ENCODE measurements at places on chromosomes 11 and 22.
A peak's percentile ranks its signal among the peaks of the same experiment; 100 is the strongest.

DNA sequence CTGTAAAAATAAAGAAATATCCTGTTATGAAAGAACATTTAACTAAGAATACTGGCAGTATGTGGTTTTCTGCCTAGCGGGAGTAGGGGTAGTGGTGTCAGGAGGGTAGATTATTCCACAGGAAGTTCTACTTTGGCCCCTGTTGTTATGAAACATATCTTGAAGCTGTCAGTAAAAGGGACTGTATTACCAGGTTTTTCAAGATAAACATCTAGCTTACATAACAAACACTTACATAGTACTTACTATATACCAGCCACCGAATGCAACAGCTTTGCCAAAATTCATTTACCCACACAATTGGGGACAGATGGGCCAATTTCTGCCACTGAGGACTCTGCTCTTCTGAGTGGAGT, 3.7 kb downstream of the TMEM123 start:
- no peak for DNase-seq

DNA sequence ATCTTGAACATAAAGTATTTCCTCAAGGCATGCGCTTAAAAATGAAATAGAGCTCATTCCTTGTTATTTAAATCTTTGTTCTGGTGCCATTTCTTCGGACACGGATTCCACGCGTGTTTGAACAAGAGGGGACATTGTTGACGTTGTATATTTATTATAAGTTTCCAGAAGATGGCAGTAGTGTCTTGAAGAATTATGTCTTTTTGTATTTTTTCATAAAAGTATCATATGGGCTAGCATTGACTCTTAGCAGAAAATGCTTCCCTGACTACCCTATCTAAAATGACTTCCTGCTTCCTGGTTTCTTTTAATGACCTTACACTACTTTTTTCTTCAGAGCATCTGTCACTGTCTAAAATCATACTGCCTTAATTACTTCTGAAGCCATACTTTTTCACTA, 20.4 kb downstream of the BIRC2 start:
- no peak for DNase-seq

GRCh38 chr22:17199003-17199731, 20.1 kb downstream of the ADA2 start:
- DNase-seq = peak; percentile 69

- no peak for DNase-seq
Measured at GRCh38 chr22:39362932-39363331, 13.1 kb downstream of the SYNGR1 start.

DNA sequence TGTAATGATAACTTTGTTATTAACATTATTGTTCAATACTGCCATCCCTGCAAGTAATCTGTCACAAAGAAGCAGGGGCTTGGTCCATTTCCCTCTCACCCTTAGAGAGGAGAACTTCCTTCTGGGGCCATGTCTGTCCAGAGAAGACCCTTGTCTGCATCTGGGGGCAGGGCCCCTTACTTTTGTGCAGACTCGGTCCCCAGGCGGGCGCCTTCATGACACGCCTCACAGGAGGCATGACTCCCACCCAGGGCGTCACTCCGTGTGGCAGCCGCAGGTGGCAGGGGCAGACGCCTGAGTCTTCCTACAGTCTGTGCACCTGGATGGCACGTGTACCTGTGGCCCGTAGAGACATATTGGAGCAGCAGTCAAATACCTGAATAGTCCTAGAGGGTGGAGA, 21.8 kb upstream of the B3GAT1 start:
- no peak for DNase-seq

DNA sequence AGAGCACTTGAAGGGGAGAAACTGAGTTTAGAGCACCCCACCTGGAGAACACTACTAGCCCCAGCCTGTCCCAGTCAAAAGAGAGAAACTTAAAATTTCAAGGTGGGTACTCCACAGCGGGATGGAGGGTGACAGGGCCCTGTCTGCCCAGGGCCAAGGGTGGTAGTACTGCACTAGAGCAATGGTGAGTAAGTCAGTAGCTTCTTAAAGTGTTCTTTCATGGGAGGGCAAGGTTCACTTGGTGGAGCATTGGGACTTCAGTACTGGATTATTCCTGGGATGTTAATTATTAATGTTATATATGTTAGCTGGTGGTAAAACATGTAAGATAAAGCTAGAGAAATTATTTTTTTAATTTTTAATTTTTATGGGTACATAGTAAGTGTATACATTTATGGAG, 28.5 kb upstream of the AQP11 start:
- no peak for DNase-seq

DNA sequence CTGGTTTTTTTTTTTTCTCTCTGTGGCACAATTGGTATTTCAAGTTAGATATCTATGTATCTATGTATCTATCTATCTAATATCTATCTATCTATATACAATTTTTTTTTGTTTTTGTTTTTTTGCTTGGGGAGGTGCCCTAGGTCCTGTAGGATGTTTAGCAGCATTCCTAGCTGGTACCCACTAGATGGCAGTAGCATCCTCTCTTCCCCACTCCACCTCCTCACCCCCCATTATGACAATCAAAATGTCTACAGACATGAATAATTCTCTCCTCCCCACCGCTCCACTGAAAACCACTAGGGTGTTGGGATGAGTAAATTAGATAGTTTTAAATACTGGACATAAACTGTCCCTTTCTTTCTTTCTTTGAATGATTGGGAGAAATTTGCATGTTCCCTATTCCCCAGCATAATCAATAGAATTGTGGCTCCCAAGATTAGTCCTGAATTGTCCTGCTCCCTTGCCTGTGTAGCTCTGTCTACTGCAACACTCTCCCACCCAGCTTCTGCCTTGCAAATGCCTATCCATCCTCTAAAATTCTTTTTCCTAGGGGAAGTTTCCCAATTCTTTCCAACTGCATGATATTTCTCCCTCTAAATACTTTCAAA, 1152.4 kb downstream of the LRRC4C start:
- no peak for DNase-seq

GRCh38 chr22:41242396-41243117, 1.8 kb upstream of the CHADL start:
- DNase-seq = no peak

DNA sequence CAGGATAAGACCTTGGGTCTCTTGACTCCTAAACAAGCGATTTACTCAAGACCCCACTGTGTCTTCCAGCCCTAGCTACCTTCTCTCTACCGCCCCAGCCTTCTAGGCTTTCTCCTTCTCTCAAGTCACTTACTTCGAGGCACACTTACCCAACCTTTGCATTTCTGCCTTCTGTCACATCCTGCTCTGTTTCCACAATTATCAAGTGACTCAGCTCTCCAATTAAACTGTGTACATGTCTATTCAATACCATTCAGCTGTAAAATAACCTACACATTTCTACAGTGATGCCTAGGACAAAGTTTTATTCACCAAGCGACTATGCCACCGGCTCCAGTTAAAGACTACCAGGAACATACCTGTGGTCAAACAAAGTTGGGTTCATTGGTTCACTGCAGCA, 69.0 kb downstream of the LARGE1 start:
- DNase-seq = no peak

DNA sequence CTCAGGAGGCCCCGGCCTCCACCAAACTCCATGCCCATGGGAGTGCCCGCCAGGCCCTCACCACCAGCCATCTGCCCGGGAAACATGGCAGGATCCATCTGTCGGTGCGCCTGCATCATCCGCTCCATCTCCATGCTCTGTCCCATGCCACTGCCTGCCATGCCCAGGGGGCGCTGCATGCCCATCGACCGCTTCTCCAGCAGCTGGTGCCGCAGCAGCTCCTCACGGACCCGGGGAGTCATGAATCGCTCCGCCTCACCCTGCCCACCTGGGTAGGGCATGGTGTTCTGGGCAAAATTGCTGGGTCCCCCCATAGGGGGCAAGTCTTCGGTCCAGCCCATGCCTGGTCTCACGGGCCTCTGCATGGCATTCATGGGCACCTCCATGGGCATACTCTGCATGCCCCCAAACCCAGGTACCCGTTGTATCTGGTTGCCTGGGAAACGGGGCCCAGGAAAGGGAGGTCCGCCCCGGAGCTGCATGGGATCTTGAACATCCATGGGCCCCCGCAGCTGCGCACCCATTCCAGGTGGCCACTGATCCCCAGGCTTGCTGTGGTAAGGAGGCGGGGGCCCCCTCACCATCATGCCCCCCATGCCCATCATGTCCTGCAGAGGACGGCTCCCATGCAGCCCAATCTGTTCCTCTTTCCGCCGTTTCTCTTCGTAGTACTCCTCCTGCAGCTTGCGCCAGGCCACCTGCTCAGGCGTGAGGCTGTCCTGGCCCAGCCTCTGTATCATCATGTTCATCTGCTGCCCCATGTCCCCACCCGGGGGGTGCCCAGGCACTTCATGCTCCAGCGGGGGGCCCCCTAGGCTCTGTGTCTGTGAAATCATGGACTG, 18.0 kb downstream of the CXCR5 start:
- no peak for DNase-seq

DNA sequence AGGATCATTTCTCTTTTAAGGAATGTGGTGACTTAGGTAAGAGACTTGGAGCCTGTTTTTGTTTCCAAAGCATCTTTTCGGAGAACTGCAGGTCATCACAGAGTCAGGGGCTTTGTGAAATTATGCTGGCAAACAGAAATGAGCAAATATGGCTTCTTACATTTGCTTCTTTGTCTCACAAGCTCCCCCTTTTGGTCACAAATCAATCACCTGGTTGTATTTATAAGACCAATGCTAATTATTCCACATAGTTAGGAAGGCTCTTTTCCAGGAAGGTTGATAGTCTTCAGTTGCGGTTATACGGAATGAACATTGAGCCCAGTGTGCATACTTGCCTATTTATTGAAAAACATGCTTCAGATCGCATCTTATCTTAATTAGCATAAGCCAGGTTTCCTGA, 34.6 kb upstream of the CEP126 start:
- no peak for DNase-seq

DNA sequence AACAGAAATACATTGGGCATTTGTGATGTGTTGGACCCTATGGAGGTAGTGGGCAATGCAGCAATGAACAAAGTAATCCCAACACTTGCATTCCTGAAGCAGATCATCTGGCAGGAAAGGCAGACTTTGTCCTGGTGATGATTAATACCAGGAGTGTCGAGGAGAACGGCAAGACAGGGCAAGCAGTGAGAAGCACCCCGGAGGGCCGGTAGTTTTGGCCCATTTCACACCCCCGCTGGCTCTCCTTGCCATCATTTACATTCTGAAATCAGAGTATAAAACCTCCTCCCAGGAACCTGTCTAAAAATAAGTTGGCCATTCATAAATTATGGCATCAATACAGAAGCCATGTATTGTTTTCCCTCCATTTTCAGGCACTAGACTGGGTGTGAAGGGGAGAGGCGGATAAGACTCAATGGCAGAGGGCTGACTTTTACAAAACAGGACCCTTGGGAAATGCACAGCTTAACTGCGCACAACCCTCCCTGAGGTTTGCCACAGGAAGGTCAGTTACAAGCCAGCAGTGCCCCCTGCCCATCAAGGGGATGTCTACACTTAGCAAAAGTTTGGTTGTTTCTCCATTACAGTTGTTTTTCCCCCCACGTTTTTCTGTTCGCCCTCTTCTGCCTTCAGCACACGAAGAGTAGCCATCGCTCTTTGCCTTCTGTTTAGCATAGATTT, 55.6 kb downstream of the OPCML start:
- no peak for DNase-seq

DNA sequence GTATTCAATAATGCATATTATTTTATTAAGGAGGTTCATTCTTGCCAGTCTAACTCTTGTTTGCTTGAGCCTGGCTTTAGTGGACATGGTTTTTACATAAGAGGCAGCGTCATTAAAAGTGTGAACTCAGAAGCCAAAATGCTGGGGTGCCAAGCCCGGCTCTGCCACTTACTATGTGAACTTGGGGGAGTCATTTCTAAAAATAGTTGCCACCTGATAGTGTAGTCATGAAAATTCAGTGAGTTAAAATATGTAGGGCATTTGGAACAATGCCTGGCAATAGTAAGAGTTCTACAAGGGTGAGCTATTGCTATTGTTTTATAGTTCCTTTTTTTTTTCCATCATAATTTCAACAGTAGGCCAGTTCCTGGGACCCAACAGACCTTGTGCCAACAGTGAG, 49.9 kb downstream of the TENM4 start:
- no peak for DNase-seq

DNA sequence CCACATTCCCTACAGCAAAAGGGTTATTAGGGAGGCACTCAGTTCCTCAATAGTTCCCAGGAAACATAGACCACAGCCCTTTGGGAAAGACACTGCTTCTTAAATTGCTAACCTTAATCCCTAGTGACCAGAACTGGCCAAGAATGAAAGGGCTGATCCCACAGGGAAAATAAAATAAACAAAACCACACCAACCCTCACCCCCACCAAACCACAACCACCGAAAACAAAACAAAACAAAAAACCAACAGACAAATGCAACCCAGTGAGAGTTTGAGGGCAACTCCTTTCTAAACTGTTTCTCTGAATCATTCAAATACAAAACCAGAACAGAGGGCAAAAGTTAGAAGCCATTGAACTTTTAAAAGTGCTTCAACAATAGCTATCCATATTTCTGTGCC, 57.2 kb downstream of the NAV2 start:
- DNase-seq = no peak
